Stimulated activated CD8-positive, alpha-beta memory T cell treated with anti-CD3 and anti-CD28 coated beads, Interleukin-4, amount 100 ng/mL, for 4 hours (primary cell): ENCODE measurements at places on chromosomes 5 and 9.

DNA sequence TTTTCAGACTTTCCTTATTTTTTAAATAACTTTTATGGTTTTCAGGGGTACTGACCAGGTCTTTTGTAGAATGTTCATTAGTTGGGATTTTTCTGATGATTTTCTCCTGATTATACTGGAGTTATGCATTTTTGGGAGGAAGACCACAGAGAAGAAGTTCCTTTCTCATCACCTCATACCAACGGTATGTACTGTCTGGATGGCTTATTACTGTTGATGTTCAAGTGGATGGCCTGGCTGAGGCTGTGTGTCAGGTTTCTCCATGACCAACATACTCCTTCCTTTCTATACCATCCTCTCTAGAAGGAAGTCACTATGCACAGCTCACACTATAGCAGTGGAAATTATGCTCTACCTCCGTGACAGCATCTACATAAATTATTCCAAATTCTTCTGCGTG lies 71.1 kb upstream of the NR3C1 start:
- DNase-seq, result no peak

DNA sequence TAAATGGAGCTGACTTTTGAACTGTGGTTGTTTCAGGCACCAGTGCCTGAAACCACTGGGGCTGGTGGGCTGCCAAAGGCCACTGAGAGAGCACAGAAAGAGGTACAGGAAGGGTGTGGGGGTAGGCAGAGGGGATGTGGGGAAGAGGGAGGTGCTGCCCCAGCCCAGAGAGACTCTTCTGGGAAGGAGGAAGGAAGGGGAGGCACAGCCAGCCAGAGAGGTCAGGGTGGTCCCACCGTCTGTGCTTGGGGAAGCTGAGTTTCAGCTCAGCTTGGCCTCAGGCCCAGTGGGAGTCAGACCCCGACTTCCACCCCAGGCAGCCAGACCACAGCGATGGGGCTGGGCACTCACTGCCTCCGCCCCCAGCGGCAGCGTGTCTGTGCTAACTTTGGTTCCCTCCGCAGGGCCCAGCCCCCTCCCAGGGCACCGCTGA lies 8.6 kb upstream of the PHYKPL start:
- no peak for DNase-seq

GRCh38 chr5:62722360-62722759 lies 143.7 kb downstream of the LRRC70 start:
- no peak for DNase-seq

DNA sequence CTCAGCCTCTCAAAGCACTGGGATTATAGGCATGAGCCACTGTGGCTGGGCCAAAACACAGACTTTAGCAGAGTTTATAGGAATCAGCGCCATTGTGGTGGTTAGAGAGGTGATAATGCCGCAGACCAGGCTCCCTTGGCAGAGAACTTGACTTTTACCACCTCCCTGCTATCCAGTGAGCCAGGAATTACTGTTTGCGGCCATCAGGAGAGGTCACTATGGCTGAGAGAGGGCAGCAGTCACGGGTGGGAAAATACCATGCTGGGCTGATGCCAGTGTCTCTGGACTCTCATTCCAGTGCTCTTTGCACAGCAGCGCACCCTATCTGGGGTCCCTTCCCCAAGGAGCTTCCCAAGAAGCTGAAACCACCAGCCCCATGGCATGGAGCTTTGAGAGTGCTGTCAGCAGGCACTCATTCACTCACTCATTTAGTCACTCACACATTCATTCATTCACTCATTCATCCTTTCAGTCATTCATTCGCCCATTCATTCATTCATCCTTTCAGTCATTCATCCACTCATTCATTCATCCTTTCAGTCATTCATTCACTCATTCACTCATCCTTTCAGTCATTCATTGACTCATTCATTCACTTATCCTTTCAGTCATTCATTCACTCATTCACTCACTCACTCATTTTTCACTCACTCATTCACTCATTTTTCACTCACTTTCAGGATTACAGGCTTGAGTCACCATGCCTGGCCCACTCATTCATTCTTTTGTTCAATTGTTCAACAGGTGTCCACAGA lies 27.3 kb upstream of the RNU6ATAC start:
- DNase-seq, result no peak

DNA sequence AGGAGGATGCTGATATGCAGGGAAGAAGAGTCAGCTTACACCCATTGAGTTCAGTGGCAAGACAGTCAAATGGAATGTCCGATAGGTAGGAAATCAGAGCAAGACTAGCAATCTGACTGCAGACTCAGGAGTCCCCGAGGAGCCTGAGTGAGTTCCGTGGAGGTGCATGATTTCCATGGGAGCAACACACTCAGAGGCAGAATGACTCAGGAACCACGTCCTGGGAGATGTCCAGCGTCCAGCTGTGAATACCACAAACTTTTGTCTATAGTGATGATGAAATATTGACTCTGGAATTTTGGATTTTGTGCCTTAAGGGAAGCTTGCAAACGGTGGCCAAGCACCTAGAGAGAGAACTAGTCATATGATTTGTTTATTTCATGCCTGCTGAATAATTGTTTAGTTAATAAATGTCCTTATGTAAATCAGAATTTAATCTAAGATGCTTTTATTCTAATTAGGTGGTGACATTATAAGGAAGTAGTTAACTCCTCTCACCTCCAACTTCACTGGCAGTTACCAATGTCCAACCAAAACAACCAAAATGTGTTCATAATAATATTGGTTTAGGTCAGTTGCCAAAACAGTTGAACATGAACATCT lies 100.4 kb downstream of the PDE4D start:
- no peak for DNase-seq

DNA sequence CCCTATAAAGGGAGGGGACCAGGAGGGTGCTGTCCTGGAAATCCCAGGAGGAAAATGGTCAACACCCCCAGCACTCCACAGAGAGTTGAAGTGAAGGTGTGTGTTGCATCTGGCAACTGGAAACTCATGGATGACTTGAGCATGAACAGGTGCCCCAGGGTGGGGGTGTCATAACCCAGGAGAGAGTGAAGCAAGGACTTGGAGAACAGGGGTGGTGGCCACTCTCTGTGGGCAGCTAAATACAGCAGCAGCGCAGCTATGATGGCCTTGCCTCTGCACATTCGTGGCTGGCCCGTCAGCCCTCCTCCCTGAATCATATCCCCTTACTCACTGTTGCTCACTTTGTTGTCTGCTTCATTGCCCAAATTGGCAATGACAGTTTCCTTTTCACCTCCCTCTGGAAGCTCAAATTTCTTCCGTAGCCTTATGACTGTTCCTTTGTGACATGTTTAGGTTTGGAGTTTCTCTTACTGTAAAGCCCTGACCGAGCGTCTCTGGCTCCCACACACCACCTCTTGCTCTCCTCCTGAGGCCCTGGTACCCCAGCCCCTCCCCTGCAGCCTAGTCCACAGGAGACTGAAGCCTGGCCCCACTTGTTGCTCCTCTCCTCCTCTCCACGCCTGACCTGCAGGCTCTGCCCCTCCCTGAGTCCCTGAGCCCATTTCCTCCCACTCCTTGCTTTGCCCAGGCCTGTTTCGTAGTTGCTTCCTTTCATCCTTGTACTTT lies 185.8 kb downstream of the CD180 start:
- DNase-seq, result no peak

DNA sequence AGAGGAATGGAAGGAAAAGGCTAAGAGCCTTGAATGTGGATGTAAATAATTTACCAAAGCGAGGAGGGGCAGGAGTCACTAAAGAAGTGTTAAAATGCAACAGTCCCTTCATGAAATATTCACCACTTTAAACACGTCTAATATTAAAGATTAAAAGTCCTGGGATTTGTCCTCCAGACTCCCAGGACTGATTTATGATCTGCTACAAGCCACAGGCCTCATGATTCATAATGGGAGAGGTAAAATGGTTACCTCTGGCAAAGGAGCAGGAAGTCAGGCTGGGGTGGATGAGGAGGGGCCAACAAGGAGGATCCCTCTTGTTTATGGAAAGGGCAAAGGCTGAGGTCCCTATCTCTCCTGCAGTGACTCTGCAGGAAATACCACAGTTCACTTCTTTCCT lies 292.4 kb downstream of the TRIM32 start:
- DNase-seq, result no peak

- DNase-seq, result no peak
Observed at GRCh38 chr9:103361906-103362305, 366.8 kb downstream of the CYLC2 start.
